GM23248 (cell line): ENCODE measurements at places on chromosomes 5 and 9. TPM values are rescaled to one million over a fixed set of nuclear protein-coding genes. Genes with fewer than 3 reads are reported as not detected.

DNA sequence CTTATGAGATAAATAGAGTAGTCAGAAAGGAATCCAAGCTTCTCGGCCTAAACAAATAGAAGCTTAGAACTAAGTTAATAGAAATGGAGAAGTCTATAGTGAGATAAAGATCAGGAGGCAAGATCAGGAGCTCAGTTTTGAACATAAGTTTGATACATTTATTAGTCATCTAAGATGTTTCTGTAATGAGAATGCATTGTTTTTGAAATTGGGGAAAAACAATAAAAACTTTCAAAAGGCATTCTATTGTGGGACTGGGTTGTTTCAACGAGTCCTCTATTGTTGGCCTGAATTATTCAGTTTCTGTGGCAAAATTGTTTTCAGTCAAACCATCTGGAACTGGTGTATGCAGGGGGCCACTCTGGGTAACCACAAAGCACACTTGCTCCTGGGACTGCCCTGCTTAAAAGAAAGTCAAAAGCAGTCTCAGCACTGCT is 181.0 kb upstream of the CLINT1 start:
- DNase-seq, result peak; percentile 54

The SPEF2 gene
- total RNA-seq, result 3.3 and 5.3 TPM in 2 replicates

The CDO1 gene
- 0.89 and 4.3 TPM in 2 replicates for total RNA-seq

- no peak for DNase-seq
Measured at GRCh38 chr5:67435032-67435431, 238.4 kb upstream of the CD180 start.

- DNase-seq, result no peak
Measured at GRCh38 chr5:148002451-148002850, 61.3 kb upstream of the SPINK5 start.

- DNase-seq, result no peak
Measured at GRCh38 chr9:108113596-108113995, 624.0 kb upstream of the KLF4 start.

DNA sequence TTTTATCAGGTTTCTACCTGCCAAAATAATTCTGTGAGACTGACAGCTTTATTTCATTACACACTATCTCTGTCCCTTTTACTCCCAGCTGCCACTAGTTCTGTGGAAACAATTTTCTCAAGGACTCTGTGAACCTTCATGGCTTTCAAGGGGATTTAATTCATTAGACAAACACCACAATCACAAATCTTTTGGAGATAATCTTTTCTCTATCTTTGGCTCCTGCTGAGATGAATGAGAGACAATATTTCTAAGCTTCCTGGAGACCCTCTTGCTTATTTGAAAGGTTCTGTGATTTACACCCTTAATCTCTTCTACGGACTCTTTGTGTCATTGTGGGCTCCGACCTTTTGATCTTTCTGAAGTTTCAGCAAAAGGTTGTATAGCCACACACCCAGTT is 222.6 kb downstream of the PRDM9 start:
- no peak for DNase-seq

- no peak for DNase-seq
Measured at GRCh38 chr5:144195448-144195847, 24.8 kb downstream of the KCTD16 start.

The LCN1 gene
- not detected in 2 replicates for total RNA-seq

The KIAA0825 gene
- 4.6 and 7.0 TPM in 2 replicates for total RNA-seq

- no peak for DNase-seq
Measured at GRCh38 chr9:129273941-129274684, 96.1 kb upstream of the IER5L start.

DNA sequence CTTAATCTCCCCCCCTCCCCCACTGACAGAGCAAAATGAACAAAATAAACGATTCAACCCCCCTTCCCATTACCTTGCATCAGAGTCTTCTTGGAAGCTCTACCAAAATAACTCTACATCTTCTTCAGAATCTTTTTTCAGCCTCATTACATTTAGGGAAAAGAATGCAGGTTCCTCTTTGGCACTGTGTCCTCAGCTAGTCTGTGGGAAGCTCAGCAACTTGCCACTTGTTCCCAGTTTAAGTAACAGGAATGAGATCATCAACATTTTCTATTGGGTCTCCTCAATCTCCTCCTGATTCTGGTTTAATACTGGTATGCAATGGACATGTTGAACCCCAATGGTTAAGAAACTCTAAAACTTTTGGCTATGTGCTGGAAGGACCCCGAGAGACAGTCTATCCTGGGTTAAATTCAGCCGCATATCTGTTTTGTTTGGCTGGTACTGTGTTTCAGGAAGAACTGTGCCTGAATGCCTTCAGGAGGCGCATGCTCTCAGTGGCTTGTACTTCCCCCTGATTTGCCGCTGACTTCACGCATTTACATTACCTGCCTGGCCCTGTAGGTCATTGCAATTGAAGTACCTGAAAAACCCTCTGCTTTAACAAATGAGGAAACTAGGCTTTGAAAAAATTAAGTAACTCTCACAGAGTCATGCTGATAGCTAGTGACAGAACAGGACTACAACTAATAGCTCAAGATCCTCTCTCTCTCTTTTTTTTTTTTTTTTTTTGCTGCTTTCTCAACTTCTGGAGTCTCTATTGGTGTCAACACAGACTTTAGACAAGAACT is 78.1 kb upstream of the HMHB1 start:
- DNase-seq, result peak; percentile 67

The SPINK4 gene
- total RNA-seq, result not detected in 2 replicates

The EIF4E1B gene
- total RNA-seq, result not detected in 2 replicates

GRCh38 chr9:116497095-116497890 is 189.8 kb upstream of the TRIM32 start:
- peak; percentile 25 for DNase-seq
